CD4-positive, alpha-beta T cell treated with Interleukin-10 for 1 hour (primary cell): ENCODE measurements at places on chromosomes 7 and 10.

GRCh38 chr7:97107192-97107800 is 10.2 kb upstream of the SDHAF3 start:
- no peak for DNase-seq

DNA sequence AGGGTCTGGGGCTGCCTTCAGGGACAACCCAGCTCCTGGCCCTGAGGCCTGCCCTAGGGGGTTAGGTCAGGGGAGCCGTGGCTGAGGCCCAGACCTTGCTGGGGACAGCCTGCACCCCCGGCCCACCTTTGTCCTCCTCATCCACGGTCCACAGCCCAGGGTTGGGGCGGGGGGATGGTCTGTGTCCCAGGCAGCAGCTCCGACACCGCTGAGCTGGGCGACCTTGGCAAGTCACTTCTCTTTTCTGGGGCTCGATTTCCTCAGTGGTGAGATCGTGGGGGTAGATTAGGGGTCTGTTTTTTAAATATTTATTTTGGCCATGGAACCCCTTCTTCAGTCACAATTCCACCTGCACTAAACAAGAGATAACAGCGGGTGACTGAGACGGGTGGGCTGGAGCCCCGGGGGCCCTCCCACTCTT is 30.9 kb downstream of the DNAJB12 start:
- DNase-seq: no peak

DNA sequence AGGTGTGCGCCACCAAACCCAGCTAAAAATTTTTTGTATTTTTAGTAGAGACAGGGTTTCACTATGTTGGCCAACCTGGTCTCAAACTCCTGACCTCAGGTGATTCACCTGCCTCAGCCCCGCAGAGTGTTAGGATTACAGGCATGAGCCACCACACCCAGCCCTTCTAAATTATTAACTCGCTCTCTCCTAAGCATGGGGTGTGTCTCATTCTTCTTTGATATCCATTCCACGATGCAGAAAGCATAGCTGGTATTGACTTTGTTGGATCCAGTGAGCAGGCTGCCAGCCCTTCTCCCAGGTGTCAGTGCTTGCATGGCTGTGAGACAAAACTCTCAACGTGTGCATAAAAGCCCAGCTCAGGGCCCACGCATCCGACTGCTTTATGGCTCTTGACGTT is 254.1 kb upstream of the PFKP start:
- no peak for DNase-seq

- no peak for DNase-seq
Measured at GRCh38 chr10:133059093-133059470, 28.6 kb upstream of the ADGRA1 start.

DNA sequence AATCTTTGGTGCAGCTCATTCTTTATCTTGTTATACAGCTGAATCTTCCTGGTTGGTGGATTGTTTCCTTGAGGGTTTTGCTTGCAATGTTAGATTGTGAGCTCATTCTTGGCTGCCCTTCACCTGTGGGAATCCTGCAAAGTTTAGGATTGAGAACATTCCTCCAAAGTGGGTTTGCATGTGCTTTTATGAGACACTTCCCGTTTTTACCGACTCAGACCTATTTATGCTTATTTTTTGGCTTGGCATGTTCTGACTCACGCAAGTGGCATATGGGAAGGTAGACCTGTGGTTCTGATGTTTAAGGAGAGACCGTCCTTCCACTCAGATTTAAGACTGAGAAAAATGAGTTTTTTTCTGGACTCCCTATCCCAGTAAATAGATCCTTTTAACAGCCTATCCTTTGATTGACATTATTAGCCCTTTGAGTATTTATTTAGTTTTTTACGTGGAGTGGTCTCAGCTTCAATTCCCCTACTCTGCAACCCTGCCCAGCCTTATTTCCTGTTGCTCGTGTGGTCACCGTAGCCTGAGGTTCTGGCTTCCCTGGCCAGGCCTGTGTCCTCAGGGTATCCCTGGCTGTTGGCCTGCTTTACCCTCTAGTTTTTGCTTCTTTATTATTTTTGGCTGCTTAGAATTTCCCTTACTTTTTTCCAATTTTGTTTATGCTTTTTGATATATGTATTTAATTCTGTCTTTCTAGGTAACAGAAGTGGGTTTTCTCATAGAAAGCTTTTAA is 13.4 kb upstream of the PRF1 start:
- no peak for DNase-seq

DNA sequence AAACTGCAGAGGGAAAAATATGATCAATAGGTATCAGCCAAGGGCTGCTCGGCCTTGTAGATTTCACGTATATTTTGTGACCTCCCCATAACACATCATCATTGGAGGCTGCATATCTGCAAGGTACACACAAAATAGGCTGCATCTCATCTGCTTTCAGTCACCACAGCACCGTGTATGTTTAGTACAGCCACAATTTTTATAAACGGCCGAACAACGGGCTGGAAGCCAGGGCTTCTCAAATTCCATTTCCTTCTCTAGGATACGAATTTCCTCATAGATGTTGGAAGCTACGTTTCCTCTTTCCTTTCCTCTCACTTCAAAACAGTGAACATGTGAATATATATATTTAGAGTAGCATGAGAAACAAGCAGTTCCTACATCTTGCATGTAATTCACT is 20.2 kb upstream of the FOXK1 start:
- no peak for DNase-seq

- no peak for DNase-seq
Measured at GRCh38 chr10:129853562-129853903, 110.5 kb downstream of the EBF3 start.
